ENCODE measurements at places on chromosomes 6 and 20.

DNA sequence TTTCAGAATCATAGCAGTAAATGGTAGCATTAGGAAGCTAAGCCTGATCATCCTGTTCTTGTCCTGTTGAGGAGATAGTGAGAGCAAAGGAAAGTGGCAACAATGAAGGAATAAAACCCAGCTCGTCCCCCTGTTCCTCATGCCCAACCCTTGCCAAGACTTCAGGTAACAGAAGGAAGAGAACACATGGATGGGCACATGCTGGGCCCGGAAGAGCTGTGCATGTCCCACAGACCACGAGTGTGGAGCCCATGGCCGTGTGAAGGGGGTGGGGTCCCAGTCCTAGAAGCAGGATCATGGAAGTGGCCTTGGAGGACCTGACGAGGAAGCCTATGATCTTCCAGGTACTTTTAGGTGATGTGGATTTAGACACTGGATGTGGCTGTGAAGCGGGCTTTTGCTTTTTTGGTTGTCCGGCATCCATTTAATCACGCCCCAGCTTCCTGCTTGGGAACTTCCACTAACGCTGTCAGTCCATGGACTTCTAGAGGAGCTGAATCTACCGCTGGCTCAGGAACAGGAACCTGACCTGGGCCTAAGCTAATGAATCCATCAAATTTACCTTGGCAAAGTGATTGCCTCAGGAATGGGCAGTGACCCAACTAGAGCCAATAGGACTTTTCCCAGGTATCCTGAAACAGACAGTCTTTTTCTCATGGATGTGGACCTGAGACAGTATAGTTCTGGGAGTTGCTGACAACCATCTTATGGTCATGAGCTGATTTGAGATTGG, 79.3 kb upstream of the ARMC2 start:
- no peak for DNase-seq

- DNase-seq = no peak
Measured at GRCh38 chr20:9262653-9263194, 193.8 kb downstream of the PLCB4 start.

- no peak for DNase-seq
Measured at GRCh38 chr20:10654250-10654610, 19.6 kb downstream of the JAG1 start.

DNA sequence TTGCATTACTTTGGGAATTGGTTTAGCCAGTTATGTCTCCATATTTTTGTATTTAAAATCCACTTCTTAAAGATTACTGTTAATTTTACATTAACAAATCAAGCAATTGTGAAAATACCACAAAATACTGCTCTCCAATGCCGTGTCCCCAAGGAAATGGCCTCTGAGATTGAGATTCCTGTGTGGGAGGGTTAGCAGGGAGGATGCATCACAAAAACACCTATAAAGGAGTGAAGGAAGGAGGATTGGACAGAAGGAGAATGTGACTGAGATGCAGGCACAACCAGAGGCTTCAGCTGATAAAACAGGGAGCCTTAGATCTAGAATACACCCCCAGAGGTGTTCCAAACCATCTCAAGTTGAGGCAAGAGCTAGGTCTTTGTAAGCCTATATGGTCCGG, 34.2 kb upstream of the NKAIN2 start:
- DNase-seq = no peak

GRCh38 chr6:2441601-2442475, 196.4 kb upstream of the GMDS start:
- no peak for DNase-seq

DNA sequence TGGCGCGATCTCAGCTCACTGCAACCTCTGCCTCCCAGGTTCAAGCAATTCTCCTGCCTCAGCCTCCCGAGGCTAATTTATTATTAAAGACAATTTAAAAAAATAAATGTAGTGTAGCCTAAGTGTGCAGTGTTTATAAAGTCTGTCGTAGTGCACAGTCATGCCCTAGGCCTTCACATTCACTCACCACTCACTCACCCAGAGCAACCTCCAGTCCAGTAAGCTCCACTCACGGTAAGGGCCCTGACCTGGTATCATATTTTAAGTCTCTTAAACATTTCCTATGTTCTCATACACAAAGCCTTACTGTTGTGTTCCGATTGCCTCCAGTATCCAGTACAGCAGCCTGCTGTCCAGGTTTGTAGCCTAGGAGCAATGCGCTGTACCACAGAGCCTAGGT, 168.2 kb upstream of the FOXQ1 start:
- no peak for DNase-seq

DNA sequence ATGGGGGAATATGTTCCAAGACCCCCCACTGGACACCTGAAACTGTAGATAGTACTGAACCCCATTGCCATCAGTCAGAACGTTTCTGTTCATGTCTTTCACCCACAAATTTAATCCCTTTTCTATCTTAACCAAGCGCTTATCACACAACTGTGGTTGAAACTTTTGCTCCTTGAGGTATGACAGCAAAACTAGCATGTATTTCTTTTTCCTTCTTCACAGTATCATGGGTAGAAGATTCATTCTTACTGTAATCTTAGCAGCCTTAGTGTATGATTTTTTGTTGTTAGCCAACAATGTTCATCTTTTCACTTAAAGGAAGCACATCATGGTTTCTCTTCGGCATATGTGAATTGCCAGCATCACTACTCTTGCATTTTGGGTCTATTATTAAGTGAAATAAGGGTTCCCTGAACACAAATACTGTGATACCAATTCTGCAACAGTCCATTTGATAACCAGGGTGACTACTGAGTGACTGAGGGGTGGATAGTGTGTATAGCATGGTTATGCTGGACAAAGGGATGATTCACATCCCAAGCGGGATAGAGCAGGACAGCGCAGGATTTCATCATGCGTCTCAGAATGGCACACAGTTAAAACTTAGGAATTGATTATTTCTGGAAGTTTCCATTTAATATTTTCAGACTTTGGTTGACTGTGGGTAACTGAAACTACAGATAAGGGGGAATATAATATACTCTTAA, 41.8 kb downstream of the KCNS1 start:
- DNase-seq = no peak

- no peak for DNase-seq
Measured at GRCh38 chr6:69985180-69985579, 118.8 kb downstream of the COL19A1 start.

DNA sequence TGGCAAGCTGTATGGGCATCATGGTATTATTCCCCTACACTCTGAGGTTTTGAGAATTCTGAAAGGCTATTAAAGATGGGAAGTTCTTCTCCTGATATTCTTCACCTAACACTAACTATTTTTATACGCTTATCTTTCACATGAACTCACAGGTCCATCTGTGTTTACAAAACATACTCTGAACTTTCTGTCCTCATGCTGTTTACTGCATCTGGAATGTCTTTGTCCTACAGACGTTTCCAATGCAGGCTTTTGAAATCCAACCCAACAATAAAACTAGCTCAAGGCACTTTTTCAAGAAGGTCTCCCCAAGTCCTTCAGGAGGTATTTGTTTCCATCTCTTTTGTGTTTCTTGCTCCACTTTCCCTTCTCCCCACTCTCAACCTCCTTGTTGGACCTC, 60.5 kb upstream of the MLIP start:
- DNase-seq = no peak

- no peak for DNase-seq
Measured at GRCh38 chr20:45852326-45852725, 4.9 kb downstream of the ACOT8 start.

- DNase-seq = no peak
Measured at GRCh38 chr6:155157101-155157500, 106.7 kb upstream of the CLDN20 start.

DNA sequence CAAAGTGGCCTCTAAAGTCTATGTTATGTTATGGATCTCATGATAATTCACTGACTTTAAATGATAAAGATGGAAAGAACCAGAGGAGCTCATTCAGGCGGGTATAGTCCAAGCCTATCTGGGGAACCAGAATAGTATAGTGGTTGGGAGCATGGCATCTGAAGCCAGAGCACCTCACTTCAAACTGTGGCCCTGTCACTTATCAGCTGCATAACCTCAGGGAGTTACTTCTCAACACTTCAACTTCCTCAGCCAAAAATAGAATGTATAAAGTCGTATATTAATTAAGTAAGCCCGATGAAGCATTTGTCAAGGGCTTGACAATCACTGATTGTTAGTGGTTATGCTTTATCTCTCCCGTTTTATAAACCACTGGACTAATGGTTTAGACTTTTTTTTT, 112.7 kb downstream of the RTN4IP1 start:
- DNase-seq = no peak

DNA sequence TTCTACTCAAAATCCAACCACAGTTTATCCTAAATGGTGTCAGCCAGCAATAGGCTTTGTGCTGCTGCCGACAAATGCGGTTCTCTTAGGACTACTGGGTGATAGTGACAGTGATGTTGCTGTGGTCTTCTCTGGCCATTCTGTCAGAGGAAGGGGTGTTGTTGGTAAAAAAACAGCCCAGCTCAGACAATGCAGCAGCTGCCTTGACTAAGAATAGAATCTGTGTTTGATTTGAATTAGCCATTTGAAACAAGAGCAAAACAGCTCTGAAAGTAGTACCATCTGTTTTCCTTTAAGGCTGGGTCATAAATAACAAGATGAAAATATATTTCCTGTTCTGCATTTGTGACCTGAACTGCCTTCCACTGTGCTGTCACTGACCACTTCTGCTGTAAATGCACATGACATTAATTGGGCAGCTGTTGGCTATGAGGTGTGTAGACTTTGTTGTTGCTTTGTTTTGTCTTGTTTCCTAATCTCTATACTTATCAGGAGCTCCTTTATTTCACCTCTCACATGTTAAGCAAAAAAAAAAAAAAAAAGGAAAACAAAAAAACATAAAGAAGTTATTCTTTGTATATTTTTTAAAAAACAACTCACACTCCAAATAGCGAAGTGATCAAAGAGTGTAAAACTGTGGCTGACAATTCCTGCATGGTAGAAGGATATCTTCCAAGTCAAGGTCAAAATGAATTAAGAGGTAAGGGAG, 497.8 kb upstream of the ARID1B start:
- DNase-seq = no peak

- DNase-seq = no peak
Measured at GRCh38 chr6:152356016-152356415, 281.1 kb downstream of the SYNE1 start.

DNA sequence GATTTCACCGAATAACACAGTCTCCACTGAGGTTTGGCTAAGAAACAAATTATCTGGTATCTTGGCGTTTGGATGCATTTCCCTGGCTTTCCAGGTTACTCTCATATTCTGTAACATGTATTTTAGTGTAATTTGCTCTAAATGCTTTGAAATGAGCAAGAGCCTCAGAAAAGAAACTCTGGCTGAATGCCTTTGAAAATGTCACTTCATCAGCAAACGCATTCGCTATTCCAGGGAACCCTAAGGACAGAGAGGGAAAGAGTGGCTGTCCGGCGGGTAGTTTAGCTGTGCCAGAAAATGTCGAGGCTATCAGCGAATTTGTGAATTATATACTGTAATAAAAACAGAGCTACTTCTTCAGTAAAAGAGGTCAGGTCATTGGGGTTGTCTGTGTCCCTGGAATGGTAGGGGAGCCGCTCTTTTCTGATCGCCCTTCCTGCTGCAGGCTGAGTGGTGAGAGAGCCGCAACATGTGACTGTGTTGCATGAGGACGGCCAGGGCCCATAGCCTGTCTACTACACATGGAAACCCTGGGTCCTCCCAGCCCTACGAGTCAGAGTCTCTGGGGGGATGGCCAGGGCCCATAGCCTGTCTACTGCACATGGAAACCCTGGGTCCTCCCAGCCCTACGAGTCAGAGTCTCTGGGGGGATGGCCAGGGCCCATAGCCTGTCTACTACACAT, 57.3 kb downstream of the SMOC2 start:
- no peak for DNase-seq

GRCh38 chr20:8562356-8562755, 430.3 kb downstream of the PLCB1 start:
- DNase-seq = no peak

DNA sequence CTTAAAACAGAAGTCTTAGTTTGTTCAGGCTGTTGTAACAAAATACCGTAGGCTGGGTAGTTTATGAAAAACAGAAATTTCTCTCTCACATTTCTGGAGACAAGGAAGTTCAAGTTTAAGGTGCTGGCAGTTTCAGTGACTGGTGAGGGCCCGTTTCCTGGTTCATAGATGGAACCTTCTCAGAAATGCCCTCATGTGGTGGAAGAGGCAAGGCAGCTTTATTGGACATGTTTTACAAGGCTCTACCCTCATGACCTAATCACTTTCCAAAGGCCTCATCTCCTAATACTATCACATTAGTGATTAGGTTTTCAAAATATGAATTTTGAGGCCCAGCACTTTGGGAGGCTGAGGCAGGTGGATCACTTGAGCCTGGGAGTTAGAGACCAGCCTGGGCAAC, 2.4 kb downstream of the HEBP2 start:
- DNase-seq = no peak

- no peak for DNase-seq
Measured at GRCh38 chr20:4957187-4957586, 44.1 kb downstream of the SLC23A2 start.

GRCh38 chr20:9344083-9344920, 170.1 kb upstream of the LAMP5 start:
- no peak for DNase-seq

- no peak for DNase-seq
Measured at GRCh38 chr6:150702675-150703074, 103.0 kb downstream of the PLEKHG1 start.

- no peak for DNase-seq
Measured at GRCh38 chr6:69791065-69791471, 5.7 kb downstream of the LMBRD1 start.

GRCh38 chr20:49676581-49677291, 36.9 kb downstream of the B4GALT5 start:
- no peak for DNase-seq

GRCh38 chr6:129130106-129130505, 247.2 kb downstream of the LAMA2 start:
- no peak for DNase-seq

DNA sequence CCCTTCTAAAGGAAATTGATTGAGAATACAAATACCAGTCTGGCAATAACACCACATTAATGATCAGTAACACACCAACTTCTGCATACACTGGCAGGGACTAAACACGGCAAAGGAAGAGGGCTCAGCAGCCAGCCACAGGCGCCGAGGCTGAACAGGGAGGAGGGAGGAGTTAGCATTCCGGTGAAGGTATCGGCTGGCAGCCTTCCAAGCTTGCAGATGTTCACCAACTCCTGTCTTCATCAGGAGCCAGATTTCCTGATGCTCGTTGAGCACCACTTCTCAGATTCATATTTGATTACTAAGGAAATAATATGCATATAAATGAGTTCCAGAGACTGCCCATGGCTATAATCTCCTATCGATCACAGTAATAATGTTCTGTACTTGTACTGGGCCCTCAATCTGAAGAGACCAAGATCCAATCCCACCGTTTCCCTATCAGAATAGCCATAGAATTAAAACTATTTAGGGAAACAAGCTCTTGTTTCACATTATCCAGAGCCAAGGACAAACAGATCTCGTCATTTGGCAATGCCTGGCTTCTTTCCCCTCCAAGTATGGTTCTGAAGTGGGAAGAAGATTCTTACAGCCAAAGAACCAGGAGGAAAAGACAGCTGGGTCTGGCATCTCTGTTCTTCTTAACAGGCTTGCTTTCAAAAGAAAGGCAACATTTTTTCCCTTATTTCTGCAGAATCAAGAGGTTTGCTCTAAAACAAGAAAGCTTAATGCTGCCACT, 42.2 kb downstream of the GFOD1 start:
- no peak for DNase-seq

Data from vagina (tissue), 2 donors.